ENCODE measurements at places on chromosomes 5 and 9. TPM values are rescaled to one million over a fixed set of nuclear protein-coding genes. Genes with fewer than 3 reads are reported as not detected.

GRCh38 chr5:13664377-13664776 lies 280.1 kb downstream of the DNAH5 start:
- no peak for DNase-seq

DNA sequence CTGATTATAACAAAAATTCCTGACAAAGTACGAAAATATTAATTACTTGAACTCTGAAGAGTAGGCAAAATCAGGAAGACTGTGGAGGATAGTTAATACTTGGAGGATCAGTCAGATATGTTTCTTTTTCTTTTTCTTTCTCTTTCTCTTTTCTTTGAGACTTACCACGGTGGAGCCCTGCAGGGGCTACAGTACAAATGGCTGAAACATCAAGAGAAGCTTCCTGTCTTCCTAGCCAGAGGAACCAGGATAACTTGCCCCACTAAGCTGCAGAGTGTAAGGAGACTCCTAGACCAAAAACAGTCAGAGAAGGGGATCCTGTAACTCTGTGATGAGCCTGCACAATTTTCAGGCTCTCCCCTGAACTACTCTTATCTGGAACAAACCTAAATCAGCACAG lies 324.6 kb upstream of the TYRP1 start:
- no peak for DNase-seq

- DNase-seq, result no peak
Observed at GRCh38 chr5:166772770-166773169, 1518.7 kb upstream of the WWC1 start.

- DNase-seq, result no peak
Observed at GRCh38 chr9:87375397-87376073, 122.1 kb upstream of the DAPK1 start.

DNA sequence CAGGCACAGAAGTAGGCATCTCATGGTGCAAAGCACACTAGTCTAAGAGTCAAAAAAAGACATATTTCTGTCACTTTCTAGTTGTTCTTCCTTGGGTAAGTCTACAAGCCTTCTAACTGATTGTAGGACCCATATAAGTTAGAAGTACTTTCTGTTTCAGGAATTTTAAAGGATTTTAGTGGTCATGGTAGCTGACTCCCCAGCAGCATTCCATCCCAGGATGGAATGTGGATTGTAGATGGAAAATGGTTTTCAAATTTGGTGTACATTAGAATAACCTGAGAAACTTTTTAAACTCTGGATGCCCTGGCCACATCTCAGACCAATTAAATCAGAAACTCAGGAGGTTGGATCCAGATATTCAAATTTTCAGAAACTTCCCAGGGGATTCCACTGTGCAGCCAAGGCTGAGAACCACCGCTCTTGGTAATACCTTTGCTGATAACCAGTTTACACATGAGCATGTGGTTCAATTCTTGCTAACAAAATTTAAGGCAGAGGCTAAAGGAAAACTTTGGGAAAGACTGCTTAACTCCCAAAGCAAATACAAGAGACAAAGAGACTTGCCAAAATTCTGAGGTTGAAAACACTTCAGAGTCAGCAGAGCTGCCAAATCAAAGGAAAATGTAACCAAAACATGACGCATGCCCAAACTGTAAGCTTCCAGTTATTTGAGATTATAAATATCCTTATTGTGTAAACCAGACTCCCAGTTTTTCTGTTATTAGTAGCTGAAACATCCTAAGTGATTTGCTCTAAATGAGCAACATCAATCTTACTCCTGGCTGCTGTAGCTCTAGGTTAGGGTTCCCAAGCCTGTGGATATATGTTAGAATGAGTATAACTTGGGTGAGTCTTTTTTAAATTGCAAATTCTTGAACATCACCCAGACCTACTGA lies 145.4 kb upstream of the MTAP start:
- no peak for DNase-seq

GRCh38 chr5:62575066-62575465 lies 3.6 kb upstream of the LRRC70 start:
- no peak for DNase-seq

The UBAC1 gene
- 16.4 TPM for polyA plus RNA-seq

The GNA14 gene
- polyA plus RNA-seq, result not detected

The LSM11 gene
- polyA plus RNA-seq, result 0.48 TPM

The MYOZ3 gene
- not detected for polyA plus RNA-seq
